ENCODE measurements at places on chromosomes 2 and 18. TPM values are rescaled to one million over a fixed set of nuclear protein-coding genes. Genes with fewer than 3 reads are reported as not detected.

PNKD gene
- 21.9 TPM for total RNA-seq

DNA sequence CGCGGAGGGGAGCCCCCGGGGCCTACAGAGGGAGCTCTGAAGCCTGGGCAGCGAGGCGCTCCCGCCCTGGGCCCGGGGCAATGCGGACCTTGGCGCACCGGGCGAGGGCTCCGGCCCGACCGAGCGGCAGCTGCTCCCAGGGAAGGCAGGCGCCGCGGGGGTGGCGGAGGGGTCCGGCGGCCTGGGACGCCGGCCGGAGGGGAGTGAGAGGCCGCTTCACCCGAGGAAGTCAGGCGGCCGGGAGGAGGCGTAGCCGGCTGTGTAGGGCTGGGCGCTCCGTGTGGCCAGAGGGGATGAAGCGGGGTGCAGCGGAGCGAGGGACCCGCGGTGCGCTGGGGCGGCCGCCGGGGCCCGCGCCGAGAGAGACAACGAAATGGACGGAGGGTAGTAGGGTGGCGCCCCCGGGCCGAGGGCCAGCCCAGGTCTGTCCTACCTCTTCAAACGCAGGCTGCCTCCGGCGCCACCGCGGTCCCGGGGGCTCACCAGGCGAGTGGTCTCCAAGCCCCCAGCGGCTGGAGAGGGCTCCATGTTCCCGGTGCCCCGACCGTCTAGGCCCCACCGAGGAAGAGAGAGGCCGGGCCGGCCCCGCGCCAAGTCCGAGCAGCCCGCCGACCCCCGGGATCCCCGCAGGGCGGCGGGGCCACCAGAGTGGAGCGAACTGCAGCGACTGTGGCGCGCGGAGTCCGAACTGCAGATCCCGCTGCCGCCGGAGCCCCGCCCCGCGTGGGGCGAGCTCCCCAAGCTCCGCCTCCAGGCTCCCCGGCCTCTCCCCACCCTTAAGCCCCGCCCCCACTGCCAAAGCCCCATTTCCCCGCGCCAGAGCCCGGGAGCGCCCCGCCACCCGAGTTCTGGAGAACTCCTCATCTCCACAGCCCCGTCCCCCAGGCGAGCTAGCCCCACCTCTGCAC, at the start of gene SLC30A3:
SLC30A3 (minus strand) TSS at position 669 of the 908 bp plus-strand sequence; CDS start at position 528, 141 bp downstream.
- no peaks in the 10 kb centered on the region for H3K36me3 ChIP-seq
- no peak within 1 kb of the TSS for H3K4me3 ChIP-seq
- H3K27me3 ChIP-seq = peaks cover 33% of the 10 kb centered on the region
- peaks cover 37% of the 10 kb centered on the region for H3K4me1 ChIP-seq
- no peak within 1 kb of the TSS for H3K27ac ChIP-seq

DNA sequence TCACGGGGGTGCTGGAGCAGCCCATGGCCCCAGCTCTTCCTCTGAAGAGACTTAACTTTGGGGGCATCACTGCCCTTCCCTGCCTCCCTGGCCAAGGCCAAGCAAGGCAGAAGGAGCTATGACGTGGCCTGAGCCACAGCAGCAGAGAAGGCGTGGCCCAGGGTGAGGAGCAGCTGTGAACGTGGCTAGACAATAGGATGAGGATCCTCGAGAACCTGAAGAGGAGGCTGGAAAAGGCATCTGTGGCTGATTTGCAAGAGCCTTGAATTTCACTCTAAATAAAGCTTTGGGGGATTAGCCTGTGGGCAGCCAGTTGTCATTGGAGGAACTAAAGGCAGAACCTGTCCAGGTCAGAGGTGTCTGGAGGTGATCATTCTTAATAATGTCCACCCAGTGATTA, 652.9 kb upstream of the ID2 start:
- DNase-seq = no peak
- no peak overlapping the region for H3K4me3 ChIP-seq
- no peaks in the 10 kb centered on the region for H3K27me3 ChIP-seq
- no peak overlapping the region for H3K27ac ChIP-seq

DNA sequence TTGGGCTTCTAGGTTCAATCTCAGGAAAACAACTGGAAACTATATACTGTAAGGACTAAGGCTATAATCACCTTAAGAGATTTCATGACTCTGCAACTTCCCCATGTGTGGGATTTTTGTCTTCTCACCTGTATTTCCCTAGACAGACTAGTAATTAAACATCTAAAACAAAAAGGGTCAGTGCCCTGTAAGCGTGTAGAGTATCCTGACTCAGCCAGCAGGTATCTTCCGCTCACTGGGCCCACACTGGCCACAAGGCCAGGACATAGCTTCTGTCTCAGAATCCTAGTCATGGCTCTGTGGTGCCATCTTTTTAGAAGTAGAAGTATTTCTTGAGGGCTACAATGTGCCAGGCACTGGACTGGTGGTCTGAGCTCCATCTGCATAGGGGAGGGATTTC, 28.8 kb upstream of the KCMF1 start:
- H3K36me3 ChIP-seq = peaks cover 3% of the 10 kb centered on the region
- H3K27ac ChIP-seq = no peak overlapping the region
- no peaks in the 10 kb centered on the region for H3K27me3 ChIP-seq
- peaks cover 37% of the 10 kb centered on the region for H3K4me1 ChIP-seq
- no peak overlapping the region for H3K4me3 ChIP-seq

- H3K27me3 ChIP-seq = no peaks in the 10 kb centered on the region
- H3K36me3 ChIP-seq = no peaks in the 10 kb centered on the region
- H3K27ac ChIP-seq = no peak overlapping the region
- H3K4me1 ChIP-seq = no peaks in the 10 kb centered on the region
- no peak for DNase-seq
These were observed 273.0 kb downstream of the CCDC85A start for GRCh38 chr2:56456791-56457190.

DNA sequence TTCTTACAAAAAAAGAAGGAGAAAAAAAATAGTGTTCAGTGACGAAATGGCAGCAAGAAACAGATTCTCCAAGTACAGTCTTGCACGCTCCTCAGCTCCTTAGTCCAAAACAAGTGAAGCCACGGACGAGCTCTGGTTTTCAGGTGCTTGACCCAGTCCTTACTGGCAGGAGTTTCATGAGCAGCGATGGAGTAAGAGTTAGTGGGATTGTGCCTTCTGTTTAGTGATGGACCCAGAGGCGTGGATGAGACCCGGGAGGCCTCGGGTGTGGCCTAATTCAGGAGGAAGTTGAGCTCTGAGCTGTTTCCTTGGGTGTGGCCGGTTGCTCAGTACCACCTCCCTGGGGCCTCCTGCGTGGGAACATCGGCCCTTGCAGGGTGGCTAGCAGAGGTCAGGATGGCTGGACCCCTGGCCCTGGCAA, 52.0 kb downstream of the KIF5C start:
- DNase-seq = peak; percentile 77
- H3K36me3 ChIP-seq = no peaks in the 10 kb centered on the region
- peak overlapping the region; percentile 10 for H3K27ac ChIP-seq
- peak overlapping the region; percentile 78 for H3K4me3 ChIP-seq

VIT gene
- total RNA-seq = not detected

DNA sequence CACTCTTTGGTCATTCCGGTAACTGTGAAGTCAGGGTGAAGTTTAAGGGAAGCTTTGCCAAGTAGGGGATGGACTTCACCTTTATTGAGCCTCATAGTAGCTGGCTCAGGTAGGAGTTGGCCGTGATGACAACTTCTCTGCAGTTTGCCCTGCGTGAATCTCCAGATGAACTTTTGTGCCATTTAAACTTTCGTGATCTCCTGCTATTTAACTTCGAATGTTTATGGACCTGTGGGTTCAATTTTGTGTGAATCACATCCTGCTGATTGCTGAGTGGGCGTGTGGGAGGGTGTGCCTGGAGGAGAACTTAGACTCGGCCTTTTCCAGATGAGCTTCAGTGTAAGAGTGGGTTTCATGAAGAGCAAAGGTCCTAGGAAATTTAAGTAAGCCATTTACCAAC, 4.2 kb downstream of the UGT1A1 start:
- H3K27ac ChIP-seq = no peak overlapping the region
- no peaks in the 10 kb centered on the region for H3K4me1 ChIP-seq
- H3K4me3 ChIP-seq = no peak overlapping the region
- peaks cover 11% of the 10 kb centered on the region for H3K27me3 ChIP-seq
- no peak for DNase-seq
